Right ventricle myocardium superior (tissue), 1 donor: ENCODE measurements at places on chromosomes 12 and 14. TPM values are rescaled to one million over a fixed set of nuclear protein-coding genes. Genes with fewer than 3 reads are reported as not detected.

- DNase-seq, result no peak
Measured at GRCh38 chr12:7061138-7061537, 620 bp downstream of the C1S start.

Gene GIT2
- total RNA-seq, result 41.5 TPM

Gene HOXC4
- not detected for total RNA-seq

DNA sequence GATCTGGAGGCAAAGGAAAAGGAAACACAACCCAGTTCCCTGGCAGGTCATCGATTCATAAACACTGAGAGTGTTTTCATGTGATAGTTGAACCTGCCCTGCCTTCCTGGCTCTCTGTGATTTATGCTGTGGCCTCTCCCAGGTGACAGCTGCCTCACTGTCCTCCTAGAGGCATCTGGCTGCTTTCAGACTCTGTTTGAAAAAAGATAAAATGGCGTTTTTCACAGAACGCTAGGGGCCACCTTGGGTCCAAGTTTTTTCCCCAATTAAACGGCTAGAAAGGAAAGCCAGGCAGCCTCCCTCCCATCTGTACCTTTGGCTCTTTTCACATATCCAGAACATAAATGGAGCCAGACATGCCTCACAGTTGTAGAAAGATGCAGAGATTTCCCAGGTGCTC, 252.6 kb upstream of the CCDC196 start:
- DNase-seq, result no peak

DNA sequence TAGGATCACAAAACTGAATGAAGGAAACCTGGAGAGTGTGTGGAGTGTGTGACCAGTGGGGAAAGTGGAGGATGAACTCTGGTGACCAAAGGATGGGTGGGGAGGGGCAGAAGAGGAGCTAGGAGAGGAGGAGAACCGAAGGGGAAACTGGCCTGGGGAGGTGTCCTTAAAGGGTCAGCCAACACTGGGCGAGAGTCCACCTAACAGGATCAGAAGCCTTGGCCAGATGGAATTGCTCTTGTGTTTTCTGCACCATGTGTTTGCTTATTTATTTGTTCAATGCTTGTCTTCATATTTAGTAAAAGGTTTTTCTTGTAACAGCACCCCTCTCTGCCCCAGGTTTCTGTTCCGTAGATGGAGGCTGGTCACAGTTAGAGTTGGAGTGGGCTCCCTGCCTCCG, 34.5 kb upstream of the ATP23 start:
- no peak for DNase-seq

DNA sequence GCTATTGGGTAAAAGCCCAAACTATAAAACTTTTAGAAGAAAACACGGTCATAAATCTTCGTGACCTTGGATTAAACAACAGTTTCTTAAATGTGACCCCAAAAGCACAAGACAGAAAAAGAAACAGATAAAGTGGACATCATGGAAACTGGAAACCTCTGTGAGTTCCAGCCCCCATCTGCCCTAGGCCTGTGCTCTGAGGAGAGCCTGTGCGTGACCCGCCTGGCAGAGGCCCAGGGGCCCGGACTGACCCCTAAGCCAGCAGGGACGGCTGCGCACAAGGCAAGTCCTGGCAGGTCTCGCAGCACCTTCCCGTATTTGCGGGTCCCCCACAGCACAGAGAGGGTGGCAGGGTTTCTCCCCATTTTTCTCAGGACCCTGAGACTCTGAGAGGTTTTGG, 76.0 kb downstream of the CHGA start:
- DNase-seq, result peak; percentile 69

GRCh38 chr12:82300611-82301010, 57.6 kb downstream of the CCDC59 start:
- DNase-seq, result no peak

DNA sequence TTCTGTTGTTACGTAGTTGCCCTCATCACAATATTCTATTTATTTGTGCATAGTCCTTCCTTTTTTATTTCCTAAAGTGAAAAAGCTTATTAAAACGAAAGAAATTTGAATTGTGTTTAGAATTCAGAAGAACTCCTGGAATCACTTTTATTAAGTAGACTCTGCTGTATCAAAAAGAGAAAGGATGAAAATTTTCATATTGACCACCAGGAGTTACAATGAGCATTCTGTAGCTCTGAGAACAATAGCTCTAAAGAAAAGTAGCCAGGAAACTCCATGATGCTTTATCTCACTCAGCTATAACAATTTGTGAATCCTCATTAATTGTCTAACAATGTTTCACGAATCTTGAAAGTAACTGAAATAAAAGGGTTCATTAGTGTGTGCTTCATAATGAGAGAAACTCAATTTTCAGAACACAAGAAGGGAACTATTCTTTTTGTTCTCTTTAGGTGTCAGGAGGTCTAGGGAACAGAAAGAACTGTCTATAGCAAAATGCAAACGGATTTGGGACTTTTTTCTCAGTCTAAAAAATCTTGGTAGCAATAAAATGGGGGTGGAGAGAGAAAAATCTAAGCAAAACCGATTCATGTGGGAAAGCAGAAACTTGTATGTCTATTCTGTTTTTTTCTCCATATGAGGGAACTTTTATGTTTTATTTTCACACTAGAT, 19.3 kb downstream of the ASCL1 start:
- DNase-seq, result no peak

DNA sequence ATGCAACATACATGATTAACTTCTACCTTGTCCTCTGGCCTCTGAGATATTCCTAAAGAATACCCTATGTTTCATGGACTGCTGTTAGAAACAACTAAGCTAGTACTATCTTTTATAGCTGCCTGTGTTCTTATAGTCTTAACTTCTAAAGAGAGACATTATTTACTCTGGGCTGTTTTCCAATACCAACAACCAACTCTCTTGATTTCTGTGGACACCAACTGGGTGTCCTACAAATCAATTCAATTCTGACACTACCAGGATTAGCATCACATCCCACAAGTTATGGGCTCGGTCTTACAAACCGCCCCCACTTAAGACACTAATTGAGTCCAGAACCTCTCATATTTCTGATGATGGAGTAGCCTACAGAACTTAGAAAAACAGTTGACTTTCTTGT, 8.3 kb downstream of the XPOT start:
- no peak for DNase-seq

GRCh38 chr14:95069018-95069417, 88.3 kb downstream of the DICER1 start:
- no peak for DNase-seq

Gene MYF5
- not detected for total RNA-seq

Gene NTF3
- total RNA-seq, result 1.1 TPM

DNA sequence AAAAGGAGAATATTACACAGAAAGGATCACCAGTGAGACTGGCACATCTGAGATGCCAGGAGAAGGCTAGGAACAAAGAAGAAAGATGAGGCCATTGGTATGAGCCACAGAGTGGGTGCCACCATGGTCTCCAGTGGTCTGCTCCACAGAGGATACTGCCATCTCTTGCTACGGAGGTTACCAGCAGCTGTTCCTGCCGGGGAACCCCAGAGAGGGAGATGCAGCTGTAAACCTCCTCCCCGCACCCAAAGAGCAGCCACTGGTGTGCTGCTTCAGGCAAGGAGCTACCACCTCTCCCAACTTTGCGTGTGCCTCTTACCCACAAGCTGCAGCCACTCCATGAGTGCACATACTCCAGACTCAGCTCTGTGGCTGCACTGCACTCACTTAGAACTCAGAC, 201.5 kb upstream of the RTL1 start:
- DNase-seq, result no peak

GRCh38 chr12:124645530-124646244, 78.3 kb upstream of the NCOR2 start:
- no peak for DNase-seq

GRCh38 chr12:121537814-121538698, 42.8 kb downstream of the KDM2B start:
- DNase-seq, result peak; percentile 51

GRCh38 chr12:88132392-88132791, 9.5 kb downstream of the CEP290 start:
- no peak for DNase-seq

DNA sequence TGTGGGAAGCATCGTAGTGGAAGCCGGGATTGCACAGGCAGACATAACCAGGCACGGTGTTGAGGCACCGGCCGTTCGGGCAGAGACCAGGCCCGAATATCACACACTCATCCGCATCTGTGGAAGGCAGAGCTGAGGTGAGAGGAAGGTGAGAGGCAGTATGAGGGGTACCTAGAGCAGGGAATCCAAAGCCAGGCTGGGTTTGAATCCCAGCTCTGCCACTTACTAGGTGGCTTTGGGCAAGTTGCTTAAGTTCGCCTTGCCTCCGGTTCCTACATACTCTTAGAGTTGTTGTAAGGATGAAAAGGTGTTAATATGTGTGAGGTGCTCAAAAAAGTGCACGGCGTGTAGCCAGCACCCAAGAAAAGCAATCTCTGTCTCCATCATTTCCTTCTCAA, 10.4 kb downstream of the ISCA2 start:
- DNase-seq, result no peak

DNA sequence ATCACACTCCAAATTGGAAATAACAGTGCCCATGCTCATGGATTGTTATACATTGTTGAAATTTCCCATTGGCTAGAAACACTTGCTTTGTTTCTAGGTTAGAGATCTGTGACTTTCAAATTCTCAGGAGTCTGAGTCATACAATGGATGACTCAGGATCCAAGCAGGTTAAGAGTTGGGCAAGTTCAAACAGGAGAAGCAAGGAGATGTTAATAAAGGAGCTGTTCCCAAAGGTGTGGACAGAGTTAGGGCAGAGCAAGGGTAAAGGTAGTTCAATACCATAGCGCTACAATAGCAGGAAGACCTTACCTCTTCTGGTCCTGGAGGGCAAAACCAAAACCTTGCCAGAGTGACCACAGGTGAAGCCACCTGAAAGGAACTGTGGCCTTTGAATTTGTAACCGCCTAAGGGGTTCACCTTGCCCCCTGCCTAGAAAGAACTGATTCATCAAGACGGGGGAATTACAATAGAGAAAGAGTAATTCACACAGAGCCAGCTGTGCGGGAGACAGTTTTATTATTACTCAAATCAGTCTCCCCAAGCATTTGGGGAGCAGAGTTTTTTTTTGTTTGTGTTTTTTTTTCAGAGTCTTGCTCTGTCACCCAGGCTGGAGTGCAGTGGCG, 4.2 kb upstream of the AMN1 start:
- DNase-seq, result no peak

DNA sequence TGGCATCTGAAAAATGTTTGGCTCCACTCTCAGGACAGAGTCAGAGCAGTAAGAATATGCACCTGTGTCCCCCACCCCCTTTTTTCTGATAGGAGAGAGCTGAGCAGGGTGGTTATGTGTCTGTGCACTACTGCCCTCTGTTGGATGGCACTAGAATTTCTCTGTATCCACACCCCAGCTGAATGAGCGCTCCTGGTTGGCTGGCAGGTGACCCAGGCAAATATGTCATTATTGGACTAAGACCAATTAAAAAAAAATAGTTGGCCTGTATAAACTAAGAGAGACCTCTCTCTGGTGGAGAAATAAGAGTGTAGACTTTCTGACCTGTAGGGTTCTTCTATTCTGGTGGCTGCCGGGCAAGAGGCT, 107.0 kb downstream of the PTCSC3 start:
- DNase-seq, result no peak

DNA sequence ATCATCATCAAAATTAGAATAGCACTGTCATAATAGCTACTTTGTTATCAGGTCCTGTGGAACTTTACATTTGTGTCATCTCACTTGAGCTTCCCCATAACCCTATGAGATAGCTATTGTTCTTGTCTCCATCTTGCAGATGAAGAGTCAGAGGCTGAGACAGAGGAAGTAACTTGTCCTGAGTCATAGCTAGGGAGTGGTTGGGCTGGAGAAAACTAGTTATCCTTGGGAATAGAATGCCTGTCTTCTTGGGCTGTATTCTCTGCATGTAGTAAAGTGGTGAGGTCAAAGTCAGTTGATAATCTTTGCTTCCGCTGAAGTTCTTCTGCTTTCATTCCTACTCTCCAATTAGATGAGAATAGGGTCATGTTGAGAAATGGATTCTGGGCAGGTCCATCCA, 117.0 kb downstream of the SMOC1 start:
- DNase-seq, result no peak

GRCh38 chr12:51848326-51848727, at the start of gene FIGNL2:
Gene FIGNL2, minus strand, starts transcription at chr12:51848718. Its CDS starts 26,305 bp downstream, at chr12:51822413.
- no peak for DNase-seq

- DNase-seq, result no peak
Measured at GRCh38 chr12:8082808-8083100, 680 bp downstream of the NECAP1 start.

GRCh38 chr12:120708651-120709050, 1.6 kb upstream of the UNC119B start:
- no peak for DNase-seq

GRCh38 chr12:45577844-45578399, 151.6 kb upstream of the ARID2 start:
- no peak for DNase-seq

Gene ASB8
- total RNA-seq, result 86.0 TPM

GRCh38 chr12:72077111-72077820, 138.6 kb downstream of the TPH2 start:
- no peak for DNase-seq

DNA sequence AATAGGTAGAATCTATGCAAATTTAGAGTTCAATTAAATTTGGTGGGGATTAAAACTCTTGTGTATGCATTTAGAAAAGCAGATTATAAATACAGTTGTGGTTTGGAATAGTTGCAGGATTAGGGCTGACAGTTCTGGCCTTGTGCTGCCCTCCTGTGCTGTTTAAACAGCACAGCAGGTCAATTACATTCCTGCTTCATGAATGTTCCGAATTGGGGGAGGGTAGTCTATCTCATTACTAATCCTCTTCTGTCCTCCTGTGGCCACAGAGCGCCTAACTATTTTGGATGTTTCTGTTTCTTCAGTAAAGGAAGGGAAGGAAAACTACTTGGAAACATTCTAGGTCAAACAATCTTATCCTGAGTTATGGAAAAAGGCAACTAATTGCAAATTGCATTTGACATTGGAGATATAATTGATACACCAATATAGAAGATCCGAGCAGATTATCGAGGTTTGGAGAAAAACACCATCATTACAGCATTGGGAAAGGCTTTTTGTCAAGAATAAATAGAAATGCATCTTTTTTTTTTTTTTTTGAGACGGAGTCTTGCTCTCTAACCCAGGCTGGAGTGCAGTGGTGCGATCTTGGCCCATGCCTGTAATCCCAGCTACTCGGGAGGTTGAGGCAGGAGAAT, 8.7 kb upstream of the GPR19 start:
- no peak for DNase-seq

GRCh38 chr12:54240971-54241588, 38.8 kb downstream of the CBX5 start:
- no peak for DNase-seq

DNA sequence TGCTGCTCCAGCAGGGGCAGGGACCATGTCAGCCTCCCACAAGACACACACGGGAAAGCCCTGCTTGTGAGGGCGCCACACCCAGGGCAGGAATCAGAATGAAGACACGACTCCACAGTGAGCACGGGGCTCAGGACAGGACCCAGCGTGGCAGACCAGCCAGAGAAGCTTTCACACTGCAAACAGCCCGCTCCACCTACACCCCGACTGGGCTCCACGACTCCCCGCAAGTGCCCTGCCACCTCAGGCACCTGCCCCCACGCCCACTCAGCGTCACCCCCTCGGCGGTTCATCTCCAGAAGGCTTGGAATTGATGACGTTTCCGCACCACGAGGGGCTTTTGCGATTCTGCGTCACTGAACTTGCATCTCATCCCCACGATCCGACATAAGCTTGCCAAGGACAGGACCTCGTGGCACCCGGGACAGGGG, 91.1 kb downstream of the FBXL14 start:
- DNase-seq, result no peak

- no peak for DNase-seq
Measured at GRCh38 chr12:125187780-125188741, 122.8 kb downstream of the AACS start.
